GOT3 (cell line): ENCODE measurements at places on chromosomes 16 and 17.

GRCh38 chr17:82655038-82655479, 6.8 kb upstream of the WDR45B start:
- no peak for DNase-seq

- DNase-seq = no peak
These were observed 31.6 kb downstream of the ARHGAP17 start for GRCh38 chr16:24983561-24983960.

DNA sequence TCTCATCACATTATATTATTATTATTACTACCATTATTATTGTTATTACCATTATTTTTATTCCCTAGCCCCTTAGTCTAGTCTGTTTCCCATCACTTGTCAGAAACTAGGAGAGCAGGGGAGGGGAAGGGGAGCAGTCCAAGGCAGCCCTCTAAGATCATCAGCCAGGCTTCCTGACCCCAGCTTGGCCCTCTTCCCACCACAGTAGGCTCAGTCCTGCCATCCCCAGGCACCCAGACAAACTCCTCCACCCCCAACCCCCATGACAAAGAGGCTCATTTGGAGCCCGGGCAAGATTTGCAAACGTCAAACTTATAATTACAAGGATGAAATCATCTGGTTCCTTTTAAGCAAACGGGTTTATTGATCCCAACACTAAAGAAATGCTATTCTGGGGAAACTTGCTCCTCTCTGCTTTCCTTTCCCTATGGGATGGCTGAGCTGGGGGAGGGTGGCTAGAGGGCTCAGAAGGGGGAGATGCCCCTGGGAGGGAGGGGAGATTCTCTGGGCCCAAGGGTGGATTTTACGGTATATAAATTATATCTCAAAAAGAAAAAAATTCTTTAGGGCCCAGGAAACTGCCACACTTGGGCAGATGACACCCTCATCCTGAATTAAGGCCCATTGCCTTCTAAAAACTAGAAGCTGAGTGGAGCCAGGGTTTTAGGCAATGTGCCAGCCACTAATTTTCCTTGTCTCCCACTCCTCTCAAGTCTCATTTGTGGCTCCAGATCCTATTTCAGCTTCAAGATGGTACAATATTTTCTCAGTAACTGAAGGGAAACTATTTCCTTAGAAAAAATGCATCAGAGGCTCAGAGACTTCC, 4.4 kb upstream of the CBFB start:
- DNase-seq = no peak

GRCh38 chr17:36661047-36661666, 59.8 kb downstream of the MRM1 start:
- no peak for DNase-seq

DNA sequence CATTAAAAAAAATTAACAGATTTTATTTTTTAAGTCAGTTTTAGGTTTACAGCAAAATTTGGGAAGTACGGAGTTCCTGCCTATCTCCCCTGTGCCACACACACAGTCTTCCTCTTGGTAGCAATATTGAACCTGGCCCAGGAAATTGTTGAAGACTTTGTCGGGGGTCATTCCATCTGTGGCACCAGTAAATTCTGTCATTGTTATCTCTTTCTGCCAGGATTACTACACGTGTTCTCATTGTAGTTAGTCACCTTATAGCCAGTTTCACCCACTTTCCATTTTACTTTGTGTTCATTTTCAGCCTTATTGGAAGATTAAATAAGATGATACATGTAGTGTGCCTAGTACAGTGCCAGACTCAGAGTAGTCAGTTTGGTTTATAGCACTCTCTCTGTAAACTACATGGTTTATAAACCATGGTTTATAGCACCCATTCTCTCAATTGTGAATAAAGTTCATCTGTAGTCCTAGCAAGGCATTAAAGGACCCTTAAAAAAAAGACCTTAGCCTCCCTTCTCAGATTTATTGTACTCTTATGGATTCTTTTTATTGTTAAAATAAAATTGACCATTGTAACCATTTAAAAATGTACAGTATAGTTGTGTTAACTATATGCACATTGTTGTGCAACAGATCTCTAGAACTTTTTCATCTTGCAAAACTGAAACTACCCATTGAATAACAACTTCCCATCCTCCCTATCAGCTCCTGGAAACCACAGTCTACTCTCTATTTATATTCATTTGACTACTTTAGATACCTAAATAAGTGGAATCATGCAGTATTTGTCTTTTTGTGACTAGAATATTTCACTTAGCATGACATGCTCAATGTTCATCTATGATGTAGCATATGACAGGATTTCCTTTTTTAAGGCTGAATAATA, 36.1 kb downstream of the NLK start:
- DNase-seq = no peak

DNA sequence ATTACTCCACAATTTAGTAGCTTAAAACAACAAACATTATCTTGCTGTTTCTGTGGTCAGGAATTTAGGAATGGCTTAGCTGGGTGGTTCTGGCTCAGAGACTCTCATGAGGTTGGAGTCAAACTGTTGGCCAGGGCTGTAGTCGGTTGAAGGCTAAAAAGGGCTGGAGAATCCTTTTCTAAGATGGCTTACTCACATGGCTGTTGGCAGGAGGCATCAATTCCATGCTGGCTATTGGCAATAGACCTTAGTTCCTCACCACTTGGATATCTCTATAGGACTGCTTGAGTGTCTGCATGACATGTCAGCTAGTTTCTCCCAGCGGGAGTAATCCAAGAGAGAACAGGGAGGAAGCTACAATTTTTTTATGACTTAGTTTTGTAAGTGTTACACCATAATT, 6.6 kb upstream of the EFCAB13 start:
- no peak for DNase-seq

- no peak for DNase-seq
These were observed 16.7 kb upstream of the JPH3 start for GRCh38 chr16:87585442-87586200.

GRCh38 chr17:45414990-45415881, 17.4 kb downstream of the ARHGAP27 start:
- DNase-seq = no peak

GRCh38 chr16:15961060-15961511, 11.7 kb downstream of the ABCC1 start:
- DNase-seq = no peak

DNA sequence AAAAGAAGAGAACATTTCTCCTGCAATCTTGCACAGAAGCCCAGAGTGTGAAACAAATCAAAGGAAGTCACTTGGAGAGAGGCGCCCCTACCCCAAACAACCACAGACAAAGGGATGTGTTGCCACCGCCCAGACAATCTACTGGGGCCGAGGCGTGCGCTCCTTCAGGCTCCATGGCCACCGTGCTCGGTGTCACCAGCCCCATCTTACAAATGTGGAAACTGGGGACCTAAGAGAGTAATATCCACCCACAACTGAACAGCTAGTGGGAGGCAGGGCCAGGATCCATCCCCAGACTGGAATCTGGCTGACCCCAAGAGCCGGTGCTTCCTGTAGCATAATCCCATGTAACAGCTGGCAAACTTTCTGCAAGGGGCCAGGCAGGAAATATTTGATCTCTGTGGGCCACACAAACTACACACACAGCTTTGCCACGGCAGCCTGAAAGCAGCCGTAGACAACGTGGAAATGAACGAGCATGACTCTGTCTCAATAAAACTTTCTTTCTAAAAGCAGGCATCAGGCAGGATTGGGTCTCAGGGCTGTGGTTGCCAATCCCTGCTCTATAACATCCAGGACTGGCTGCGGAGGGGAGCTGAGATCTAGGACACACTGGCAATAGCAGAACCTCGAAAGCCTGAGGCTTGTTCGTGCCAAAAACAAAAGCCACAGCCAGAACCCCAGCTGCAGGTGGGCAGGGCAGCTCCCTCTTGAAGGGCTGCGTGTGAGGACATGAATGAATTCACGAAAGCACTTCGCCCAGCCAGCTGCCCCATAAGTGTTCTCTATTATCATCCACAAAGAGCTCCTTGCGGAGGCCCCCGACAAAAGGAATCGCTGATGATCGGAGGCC, 26.6 kb upstream of the GINS2 start:
- DNase-seq = no peak

- DNase-seq = no peak
These were observed 772 bp upstream of the SHISA6 start for GRCh38 chr17:11240041-11240840.

- no peak for DNase-seq
These were observed 34.6 kb downstream of the DCAKD start for GRCh38 chr17:45016823-45017222.
